ENCODE measurements at places on chromosomes 2 and 18.

DNA sequence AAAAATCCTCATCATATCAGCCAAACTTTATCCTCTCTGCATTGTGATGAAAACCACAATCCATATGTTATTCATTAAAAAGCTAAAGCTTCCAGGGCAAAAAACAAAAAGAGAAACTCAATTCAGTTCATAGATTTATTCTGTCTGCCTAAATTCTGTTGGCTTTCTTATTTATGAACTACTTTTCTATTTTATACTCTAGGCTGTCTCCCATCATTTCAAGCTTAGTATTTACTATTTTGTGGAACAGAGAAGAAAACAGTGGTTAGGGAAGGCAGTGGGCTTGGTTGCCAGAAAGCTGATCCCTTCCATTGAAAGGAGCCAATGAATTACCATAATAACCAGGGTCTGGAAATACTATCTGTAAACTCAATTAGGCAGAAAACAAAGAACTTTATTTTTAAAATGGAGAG, 71.8 kb downstream of the RAPH1 start:
- no peak for DNase-seq

DNA sequence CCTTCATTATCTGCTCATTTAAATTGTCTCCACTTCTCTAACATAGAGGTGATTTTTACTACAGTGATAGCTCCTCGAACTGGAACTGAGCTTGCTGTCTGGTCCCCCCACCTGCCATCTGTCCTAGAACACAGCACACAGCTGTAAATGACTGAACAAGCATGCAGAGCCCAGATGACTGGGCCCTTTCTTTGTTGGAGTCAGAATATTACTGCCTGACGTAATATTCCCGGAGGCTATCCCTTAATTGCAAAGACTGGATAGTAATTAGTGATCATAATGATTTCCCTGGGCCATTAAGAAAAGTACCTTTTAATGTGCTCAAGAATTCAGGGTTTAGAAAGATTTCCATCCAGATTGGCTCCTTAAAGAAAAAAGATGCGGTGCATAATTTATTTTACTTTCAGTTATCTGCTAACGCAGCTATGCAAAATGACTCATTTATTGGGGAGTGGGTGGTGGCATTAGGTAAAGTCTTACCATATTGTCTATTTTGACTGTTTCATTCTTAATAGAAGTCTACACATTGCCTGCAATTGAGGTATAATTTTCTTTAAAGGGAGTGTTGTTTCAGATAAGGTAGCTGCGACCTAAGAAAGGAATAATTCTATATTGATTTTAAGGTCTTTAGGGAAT, 84.4 kb downstream of the MAP4K4 start:
- DNase-seq, result no peak

GRCh38 chr2:75787532-75788132, 76.9 kb upstream of the GCFC2 start:
- DNase-seq, result no peak

GRCh38 chr2:163177592-163177991, 339.0 kb upstream of the KCNH7 start:
- DNase-seq, result no peak

All from activated CD4-positive, alpha-beta T cell treated with anti-CD3 and anti-CD28 coated beads, Interleukin-2, amount 10 ng/mL, durations not matched to agents 7 days and 5 days (primary cell).